ENCODE measurements at places on chromosomes 12 and 14.

DNA sequence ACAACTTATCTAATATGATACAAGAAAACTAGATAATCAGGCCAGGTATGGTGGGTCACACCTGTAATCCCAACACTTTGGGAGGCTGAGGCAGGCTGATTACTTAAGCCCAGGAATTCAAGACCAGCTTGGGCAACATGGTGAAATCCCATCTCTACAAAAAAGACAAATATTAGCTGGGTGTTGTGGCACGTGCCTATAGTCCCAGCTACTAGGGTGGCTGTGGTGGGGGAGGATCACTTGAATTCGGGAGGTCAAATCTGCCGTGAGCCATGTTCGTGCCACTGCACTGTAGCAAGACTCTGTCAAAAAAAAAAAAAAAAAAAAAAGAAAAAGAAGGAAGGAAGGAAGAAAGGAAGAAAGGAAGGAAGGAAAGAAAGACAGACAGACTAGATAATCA, 27.0 kb downstream of the ZCRB1 start:
- DNase-seq = no peak

- DNase-seq = no peak
These were observed 735 bp upstream of the P2RX7 start for GRCh38 chr12:121131941-121132341.

GRCh38 chr12:46483572-46484395, 111.2 kb upstream of the SLC38A2 start:
- no peak for DNase-seq

DNA sequence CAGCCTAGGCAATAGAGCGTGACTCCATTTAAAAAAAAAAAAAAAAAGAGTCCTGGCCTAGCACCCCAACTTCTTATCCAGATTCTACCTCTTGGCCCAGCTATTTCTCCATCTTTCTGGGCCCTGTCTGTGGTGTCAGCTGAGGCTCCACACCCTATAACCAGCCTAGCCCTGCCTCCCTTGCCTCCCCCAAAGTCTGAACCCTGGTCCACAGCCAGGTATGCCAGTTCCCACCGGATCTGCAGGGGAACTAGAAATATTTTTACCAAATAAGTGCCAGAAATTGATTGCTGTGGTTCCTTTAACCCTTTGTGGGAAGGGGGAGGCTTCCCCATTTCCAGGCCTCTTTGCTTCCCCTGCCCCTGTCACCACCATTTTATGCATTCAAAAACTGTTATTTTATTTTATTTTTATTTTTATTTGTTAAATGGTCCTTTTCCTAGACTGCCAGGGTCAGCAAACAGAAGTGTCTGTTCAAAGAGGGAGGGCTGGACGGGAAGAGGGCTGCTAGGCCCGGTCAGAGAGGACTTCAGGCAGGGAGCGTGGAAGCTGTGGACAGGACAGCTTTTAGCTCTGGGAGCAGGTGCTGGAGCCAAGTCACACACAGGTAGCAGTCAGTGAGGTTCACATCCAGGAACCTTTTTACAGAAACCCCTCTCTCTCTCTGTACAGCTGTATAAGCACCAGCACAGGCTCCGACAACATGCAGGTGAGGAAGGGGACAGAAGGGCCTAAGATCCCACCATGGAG, 23.2 kb downstream of the TTC9 start:
- DNase-seq = no peak

Measured in stimulated activated CD4-positive, alpha-beta T cell treated with anti-CD3 and anti-CD28 coated beads, Interleukin-15, amount 100 ng/mL, for 1 hour (primary cell).